ENCODE measurements at places on chromosomes 3 and 15.

GRCh38 chr3:39502838-39503145 is 35.3 kb downstream of the MOBP start:
- no peak for DNase-seq

GRCh38 chr3:131107637-131108433 is 81.2 kb downstream of the NEK11 start:
- DNase-seq: no peak

DNA sequence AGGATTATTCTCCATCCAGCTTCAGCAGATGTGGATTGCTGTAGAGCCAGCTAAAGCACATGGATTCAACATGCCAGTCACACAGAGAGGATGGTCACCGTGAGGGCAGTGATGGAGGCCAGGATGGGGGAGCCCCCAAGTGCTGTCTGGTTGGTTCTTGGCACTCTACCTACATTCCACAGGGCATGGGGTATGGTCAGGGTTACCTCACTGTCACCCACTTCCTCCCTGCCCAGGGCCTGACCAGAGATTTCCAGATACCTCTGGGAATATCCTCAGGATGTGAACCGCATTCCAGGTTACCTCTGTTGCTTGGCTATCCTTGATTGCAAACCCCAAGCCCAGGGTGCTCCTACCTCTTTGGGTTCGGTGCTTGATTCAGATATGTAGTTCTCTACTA is 147.3 kb upstream of the TRIM42 start:
- no peak for DNase-seq

GRCh38 chr15:83289160-83289559 is 4.7 kb upstream of the BNC1 start:
- no peak for DNase-seq

Measured in stimulated activated CD8-positive, alpha-beta memory T cell treated with anti-CD3 and anti-CD28 coated beads, Interleukin-4, amount 100 ng/mL, for 1 hour (primary cell).